ENCODE measurements at places on chromosomes 11 and 22. TPM values are rescaled to one million over a fixed set of nuclear protein-coding genes. Genes with fewer than 3 reads are reported as not detected.

GRCh38 chr11:64583296-64584262 is 7.4 kb upstream of the SLC22A12 start:
- no peak for DNase-seq

CRELD2 gene
- 48.1 TPM for total RNA-seq

- DNase-seq: no peak
Measured at GRCh38 chr11:115391598-115391997, 112.6 kb downstream of the CADM1 start.

DNA sequence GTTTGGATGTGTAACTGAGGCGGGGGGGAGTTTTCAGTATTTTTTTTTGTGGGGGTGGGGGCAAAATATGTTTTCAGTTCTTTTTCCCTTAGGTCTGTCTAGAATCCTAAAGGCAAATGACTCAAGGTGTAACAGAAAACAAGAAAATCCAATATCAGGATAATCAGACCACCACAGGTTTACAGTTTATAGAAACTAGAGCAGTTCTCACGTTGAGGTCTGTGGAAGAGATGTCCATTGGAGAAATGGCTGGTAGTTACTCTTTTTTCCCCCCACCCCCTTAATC is 2.3 kb downstream of the MALAT1 start:
- DNase-seq: no peak

DDI1 gene
- total RNA-seq: not detected

- no peak for DNase-seq
Measured at GRCh38 chr22:36946421-36947158, 33.2 kb downstream of the CSF2RB start.

DNA sequence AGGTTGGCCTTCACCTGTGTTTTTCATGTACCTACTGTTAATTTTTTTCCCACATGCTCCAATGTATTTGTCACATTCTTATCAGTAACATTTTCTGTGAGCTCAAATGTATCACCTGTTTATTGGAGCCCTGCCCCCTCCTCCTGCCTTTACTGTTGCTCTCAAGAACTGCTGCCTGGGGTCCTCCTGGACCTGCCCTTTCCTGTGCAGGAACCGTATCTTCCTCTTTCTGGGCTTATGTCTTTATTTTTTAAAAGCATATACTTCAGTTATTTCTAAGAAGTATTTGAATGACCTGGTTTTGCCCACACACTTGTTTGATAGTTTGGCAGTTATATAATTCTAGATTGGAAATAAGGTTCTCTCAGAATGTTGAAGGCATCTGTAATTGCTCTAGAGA is 5.9 kb downstream of the FAM118B start:
- DNase-seq: no peak

GRCh38 chr11:69136471-69136870 is 19.3 kb upstream of the SMIM38 start:
- DNase-seq: no peak

GRCh38 chr22:27808451-27809225 is 7.1 kb upstream of the MN1 start:
- DNase-seq: no peak

DNA sequence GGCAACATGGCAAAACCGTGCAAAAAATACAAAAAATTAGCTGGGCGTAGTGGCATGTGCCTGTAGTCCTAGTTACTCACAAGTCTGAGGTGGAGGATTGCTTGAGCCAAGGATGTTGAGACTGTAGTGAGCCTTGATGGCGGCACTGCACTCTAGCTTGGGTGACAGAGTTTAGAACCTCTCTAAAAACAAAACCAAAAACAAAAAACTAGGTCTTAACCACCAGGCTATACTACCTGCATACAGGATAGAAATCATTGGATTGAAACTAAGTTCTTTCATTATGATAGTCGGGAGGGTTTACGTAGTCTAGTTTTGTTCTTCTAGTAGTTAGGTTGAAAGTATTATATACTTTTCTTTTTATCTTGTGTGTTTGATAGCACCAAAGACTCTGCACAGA is 5.8 kb downstream of the RNF214 start:
- no peak for DNase-seq

JAML gene
- total RNA-seq: 3.7 TPM

DNA sequence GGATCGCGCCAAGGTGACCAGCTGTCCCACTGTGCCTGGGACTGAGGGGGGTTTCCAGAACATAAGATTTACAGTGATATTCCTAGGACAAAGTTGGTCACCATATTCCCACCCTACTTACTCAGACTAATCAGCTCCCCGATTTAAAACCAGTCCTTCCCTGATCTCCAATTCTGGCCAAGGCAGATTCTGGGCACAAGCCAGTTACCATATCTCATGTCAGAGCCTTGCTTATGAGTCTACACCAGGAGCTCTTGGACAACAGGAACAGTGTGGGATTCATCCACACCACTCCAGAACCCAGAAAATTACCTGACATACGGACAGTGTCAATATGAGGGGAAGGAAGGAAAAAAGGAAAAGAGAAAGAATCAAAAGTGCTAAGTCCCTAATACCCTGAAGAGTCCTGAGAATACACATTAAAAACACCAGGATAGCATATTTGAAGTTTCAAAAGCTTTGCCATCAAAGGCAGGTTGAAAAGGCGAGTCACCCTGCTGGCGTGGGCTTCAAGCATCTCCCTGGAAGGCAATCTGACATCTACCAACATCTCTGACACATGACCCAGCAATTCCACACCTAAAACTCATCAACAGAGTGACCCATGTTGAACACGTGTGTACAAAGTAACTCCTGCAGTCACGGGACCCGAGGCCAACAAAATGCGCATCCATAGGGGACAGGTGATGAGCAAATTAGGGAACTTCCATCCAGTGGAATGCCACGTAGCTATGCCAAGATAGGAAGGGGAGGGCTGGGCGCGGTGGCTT is 8.0 kb upstream of the IL2RB start:
- no peak for DNase-seq

MAP6 gene
- 0.21 TPM for total RNA-seq

APOBEC3G gene
- 103 TPM for total RNA-seq

Measured in GM12878 (cell line).